ENCODE measurements at places on chromosomes 2 and 18.

- no peak for DNase-seq
Observed at GRCh38 chr2:169895294-169895985, 68.2 kb downstream of the UBR3 start.

GRCh38 chr2:207223051-207223450 is 57.3 kb upstream of the KLF7 start:
- DNase-seq, result no peak

- no peak for DNase-seq
Observed at GRCh38 chr2:8659735-8660492, 21.9 kb upstream of the ID2 start.

DNA sequence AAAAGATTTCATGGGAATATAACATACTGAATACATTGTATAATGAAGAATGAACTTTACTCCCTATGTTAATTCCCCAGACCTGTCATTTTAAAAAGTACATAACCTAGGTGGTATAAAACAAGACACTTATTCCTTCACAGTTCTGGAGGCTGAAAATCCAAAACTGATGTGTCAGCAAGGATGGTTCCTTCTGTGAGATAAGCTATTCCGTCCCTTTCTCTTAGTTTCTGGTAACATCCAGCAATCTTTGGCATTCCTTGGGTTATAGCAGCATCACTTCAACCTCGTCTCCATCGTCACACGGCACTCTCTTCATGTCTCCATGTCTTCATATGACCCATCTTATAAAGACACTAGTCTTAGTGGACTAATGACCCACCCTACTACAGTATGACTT is 93.9 kb downstream of the ASXL2 start:
- no peak for DNase-seq

DNA sequence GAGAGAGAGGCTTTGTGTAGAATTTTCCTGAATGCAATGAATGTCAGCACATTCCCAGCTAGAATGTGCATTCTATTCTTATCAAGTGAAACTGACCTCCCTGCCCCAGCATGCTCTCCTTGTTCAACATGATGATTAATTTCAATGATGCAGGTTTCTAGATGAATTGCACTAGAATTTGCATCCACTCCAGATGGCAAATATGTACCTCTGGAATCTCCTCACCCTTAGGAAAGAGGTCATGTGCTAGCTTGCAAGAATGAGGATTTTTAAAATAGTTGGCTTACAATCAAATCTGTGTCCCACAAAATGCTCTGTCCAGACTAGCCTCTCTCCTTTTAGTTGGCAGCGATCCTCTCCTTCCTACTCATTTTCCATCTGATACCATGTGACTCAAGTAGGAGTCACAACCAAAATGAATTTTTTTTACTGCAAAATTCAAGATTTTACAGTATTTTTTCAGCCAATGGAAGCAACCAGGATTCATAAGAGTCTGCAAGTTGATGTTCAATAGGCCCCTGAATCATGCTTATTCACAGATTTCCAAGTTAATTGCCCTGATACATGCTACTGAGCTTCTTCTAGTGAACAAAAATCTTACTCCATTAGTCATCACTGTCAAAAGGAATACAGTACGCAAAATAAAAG is 21.0 kb upstream of the STAT4 start:
- DNase-seq, result no peak

GRCh38 chr2:237693291-237693994 is 66.1 kb downstream of the LRRFIP1 start:
- no peak for DNase-seq

DNA sequence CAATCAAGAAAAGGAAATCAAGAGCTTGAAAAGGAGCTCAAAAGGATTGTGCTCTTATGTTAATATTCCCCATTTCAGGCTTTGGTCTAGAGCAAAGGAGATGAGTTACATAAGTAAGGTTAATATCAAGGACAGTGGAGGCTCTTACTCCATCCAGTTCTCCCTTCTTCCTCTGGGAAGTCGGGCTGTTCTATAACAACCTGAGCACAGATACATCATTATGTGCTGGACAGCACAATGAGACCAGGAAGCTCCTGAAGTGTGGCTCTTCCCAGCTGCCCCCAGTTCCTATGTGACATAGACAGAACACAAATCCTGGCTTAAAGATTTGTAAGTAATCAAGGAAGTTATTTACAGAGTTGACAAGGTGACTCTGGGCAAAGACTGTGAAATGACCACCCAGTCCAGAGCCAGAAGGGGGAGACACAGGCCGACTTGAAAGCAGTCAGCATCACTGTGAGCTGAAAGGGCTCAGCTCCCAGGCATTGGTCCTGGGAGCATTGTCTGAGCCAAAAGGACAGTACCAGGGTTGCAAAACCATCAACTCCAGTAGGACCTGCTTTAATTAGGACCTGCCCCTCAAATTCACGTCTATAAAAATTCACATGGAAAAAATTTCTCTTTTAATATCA is 917.6 kb upstream of the ACVR2A start:
- no peak for DNase-seq

DNA sequence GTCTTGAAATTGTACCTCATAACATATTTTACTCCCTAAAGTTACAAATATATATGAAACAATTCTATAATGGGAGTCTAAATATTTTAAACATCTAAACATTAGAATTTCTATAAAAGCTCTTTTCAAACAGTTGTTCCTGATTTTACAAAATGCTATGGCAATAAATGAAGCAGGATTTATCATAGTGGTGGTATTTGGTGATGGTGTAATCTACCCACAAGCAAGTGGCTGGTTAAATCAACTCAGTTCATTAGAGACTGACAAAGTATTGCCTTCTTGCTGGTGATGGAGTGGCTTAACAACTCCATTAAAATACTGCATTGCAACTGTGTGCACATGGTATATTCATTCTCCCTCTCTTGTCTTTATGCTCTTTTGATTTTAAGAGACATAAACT is 138.9 kb downstream of the PMAIP1 start:
- no peak for DNase-seq

GRCh38 chr2:88074854-88075292 is 7.2 kb downstream of the SMYD1 start:
- DNase-seq, result no peak

GRCh38 chr2:136137982-136138381 is 20.0 kb upstream of the CXCR4 start:
- DNase-seq, result no peak

GRCh38 chr2:165253178-165253577 is 14.0 kb downstream of the SCN2A start:
- DNase-seq, result no peak

DNA sequence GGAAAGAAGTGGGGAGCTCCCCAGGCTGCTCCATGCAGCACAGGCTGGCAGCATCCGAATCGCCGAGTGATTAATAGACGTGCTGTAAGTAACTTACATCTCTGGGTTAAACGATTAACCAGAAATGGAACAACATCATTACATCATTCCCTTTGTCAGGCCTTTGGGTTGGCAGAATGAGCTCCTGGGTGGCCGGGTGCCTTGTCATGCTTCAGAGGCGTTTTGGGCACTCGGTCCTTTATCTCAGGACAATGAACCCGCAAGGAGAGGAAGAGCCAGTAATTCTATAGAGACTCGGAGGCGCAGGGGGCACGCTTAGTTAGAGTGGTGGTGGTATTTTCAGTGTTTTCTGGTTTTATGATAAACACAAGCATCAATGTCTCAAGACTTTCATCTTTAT is 146.9 kb upstream of the TPO start:
- DNase-seq, result no peak

GRCh38 chr18:75121266-75121665 is 87.7 kb downstream of the PTGR3 start:
- DNase-seq, result no peak

GRCh38 chr18:2903006-2903405 is 56.2 kb downstream of the EMILIN2 start:
- no peak for DNase-seq

GRCh38 chr2:227739351-227739750 is 6.3 kb upstream of the SCYGR8 start:
- no peak for DNase-seq

DNA sequence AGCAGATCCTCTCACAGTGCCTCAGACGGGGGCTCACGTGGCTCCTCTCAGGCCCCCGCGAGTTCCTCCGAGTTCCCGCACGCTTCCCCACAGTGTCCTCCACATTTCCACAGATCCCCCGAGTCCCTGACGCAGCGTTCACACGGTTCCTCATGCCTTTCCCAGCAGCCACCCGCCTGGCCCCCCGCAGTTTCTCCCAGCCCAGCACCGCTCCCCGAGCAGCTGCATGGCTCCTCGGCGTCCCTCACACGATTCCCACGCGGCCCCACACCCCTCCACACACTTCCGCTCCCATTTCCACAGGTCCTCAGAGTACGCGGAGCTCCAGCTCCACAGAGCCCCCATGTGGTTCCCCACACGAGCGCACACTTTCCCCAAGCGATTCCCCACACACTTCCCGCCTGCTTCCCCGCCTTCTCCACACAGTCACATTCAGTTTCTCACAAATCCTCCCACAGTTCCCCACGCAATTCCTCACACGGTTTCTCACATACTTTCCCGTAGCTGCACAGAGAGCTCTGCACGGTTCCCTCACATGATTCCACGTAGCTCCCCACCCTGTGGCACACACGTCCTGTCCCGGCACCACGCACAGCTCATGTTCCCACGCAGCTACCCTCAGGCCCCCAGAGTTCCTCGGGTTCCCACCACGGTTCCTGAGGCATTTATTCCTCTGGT is 39.9 kb downstream of the KIF1A start:
- DNase-seq, result no peak

- no peak for DNase-seq
Observed at GRCh38 chr2:173164396-173164795, 88.8 kb downstream of the MAP3K20 start.

DNA sequence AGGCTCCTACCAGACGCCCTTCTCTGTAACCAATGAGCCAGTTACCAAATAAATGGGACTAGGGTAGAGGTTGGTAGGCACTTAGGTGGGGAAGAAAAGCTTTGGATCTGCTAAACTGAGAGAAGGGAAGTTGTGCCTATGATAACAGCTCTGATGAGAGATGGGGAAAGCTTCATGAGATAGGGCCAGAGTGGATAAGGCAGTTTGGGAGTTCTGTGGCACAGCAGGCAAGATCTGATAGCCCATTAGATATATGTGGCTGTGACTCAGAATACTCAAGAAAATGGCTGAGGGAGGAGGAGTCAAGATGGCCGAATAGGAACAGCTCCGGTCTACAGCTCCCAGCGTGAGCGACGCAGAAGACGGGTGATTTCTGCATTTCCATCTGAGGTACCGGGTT is 99.8 kb downstream of the PDE11A start:
- no peak for DNase-seq

DNA sequence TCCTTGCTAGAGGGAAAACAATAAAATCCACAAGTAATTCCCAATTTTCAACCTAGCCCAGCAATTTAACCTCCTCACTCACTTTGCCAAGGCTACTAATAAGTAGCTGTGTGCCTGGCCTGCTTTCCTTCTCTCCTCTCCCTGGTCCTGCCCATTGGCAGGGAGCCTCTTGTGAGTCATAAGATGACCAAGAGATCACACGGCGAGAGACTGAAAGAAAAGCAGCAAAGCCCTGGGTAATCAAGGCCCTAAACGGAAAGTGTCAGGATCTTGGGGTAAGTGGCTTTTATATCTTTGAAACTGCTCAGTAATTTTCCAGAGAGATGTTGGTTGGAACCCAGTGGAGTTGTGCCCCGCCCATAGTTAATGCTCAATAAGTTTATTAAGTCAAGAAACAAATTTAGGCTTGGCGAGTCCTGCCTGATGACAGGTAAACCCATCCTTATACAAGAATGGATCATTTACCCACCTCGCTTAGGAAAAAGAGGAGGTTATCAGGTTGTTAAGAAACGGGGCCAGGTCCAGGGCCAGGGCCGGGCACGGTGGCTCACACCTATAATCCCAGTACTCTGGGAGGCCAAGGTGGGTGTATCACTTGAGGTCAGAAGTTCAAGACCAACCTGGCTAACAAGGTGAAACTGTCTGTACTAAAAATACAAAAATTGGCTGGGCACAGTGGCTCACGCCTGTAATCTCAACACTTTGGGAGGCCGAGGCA is 10.0 kb upstream of the ADAM17 start:
- no peak for DNase-seq

Measured in central memory CD4-positive, alpha-beta T cell (primary cell).